ENCODE measurements at places on chromosomes 4 and X.

DNA sequence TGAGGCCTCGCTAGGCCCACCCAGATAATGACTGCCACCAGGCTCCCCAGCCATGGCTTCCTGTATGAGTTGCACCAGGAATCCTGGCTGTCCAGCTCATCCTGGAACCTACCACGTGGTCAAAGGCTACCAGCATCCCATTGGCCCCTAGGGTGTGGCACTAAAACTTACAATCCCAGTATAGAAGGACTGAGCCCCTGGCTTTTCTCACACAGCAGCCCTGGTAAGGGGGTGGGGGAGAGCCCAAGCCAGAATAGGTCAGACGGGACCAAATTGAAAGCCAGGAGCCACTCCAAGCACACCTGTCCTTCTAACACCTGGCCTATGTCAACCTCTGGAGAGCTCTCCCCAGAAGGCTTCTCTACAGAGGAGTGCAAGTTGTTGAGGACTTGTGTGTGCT, 269.3 kb upstream of the AGTR2 start:
- no peak for DNase-seq

- DNase-seq: no peak
Measured at GRCh38 chr4:78561677-78562076, 10.1 kb downstream of the ANXA3 start.

- no peak for DNase-seq
Measured at GRCh38 chr4:9937078-9937477, 84.2 kb downstream of the SLC2A9 start.

DNA sequence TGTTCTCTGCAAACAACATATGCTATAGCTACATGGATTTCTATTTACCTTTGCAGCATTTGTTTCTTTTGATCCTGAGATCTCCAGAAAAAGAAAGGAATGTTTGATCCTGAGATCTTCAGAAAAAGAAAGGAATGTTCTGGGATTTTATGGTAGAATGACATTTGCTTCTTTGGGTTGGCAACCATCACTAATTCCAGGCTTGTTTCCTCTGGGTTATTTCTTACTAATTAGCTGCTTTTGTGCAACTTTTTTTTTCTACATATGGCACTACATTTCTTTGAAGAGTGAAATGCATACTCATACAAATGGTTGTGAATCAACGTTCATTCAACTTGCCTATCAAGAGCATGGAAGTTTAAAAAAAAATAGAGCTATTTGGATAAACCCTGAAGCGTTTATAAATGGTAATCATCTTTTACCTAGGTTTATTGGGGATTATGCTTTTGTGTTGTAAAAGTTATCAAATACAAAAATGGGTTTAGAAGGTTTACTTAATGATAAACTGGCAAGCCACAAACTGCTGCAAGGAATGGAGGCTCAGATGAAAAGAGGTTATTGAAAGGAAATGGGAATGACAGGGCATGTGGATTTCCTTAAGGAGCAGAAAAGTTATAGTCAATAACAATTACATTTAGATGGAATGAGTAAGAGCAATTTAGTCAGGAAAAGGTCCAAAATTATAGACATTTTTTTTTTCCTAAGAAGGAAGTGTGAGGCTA, 95.6 kb upstream of the PCDH18 start:
- DNase-seq: no peak

- no peak for DNase-seq
Measured at GRCh38 chr4:171582961-171583581, 230.1 kb upstream of the GALNTL6 start.

- no peak for DNase-seq
Measured at GRCh38 chrX:151004085-151004484, 20.9 kb downstream of the HMGB3 start.

DNA sequence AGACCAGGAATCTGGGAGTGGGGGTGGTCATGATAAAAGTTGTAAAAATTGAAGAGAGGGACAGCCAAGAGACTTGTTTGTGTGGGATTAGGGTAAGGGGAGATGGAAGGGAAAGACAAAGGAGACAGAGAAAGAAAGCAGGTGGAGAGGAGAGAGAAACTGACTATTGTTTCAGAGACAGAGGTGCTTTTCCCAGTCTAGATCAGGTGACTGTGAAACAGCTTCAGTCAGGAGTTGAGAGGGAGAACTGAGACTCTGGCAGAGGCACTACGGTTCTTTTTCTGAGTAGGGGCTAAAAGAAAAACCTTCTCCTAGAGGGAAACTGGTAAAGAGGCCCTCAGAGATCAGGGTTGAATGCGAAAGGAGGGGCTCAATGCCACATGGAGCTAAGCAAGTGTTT, 106.4 kb downstream of the KDR start:
- no peak for DNase-seq

DNA sequence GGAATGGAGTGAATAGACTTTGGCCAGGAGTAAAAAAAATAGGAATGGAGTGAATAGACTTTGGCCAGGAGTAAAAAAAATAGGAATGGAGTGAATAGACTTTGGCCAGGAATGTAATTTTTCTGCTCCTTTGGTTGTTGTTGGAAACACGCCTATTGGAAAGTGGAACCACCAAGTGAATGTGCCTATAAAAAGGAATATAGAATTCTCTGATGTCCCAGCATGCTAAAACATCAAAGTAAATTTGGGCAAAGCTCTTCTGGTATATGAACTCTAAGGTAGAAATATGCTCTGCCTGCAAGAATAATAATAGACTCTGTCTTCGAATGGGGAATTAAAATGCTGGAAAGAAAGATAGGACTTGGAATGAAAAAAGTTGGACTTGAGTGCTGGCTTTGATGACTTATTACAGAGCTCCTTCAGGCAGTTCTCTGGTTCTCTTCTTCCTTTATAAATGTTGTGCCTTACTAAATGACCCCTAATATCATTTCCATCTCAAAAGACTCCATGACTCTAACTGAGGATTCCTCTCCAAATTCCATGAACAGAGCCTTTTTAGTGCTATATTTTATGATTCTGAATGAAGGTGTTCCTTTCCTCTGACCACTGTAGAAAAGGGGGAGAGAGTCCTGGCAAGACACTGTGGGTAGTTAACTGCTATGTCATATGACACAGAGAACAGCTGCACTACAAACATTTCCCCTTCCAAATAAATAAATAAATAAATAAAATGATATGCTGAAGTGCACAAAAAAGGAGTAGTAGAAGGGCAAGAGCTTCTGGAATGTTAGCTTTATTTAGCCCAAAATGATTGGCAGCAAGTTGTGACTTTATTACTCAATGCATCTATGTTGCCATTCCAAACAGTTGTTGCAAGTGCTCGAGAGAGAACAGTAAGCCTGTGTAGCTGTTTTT, 13.5 kb upstream of the GBA3 start:
- DNase-seq: no peak

All from stimulated activated CD4-positive, alpha-beta T cell treated with anti-CD3 and anti-CD28 coated beads, Interleukin-15, amount 100 ng/mL, for 1 hour (primary cell).